ENCODE measurements at places on chromosomes 12 and 14.
A peak's percentile ranks its signal among the peaks of the same experiment; 100 is the strongest.

DNA sequence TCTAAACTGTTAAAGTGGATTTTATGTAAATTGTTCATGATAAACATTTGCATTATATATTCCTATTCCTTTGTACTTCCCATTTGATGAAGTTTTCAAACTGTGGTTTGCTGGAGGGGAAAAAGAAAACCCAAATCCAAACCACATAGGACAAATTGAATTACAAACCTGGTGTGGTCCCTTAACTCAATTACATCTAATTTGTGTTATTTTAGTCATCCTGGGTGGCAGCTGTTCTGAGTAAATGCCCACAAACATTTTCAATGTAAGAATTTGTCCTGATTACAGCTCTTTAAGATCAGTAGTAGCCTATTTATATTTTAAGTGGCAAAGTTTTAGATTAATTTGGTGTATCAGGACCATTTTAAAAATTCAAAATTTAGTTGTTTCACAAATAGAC is 153.9 kb downstream of the RAD51B start:
- DNase-seq: no peak

DNA sequence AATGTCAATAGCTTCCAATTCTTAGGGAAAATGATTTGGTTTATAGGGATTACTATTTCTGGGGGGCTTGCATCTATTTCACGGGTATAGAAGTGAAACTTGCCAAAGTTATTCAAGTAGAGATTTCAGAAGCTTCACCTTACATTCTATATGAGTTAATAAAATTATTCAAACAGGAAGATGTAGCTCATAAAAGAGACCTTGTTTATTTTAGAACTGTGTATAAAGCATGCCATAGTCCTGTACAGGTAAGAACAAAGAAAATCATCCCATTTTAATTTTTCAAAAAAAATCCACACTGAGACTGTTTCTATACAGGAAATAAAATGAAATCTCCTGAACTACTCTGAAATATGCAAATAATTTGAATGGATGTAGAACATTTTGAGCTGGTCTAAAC is 834.7 kb downstream of the TRHDE start:
- no peak for DNase-seq

GRCh38 chr12:28035500-28035899 is 63.0 kb upstream of the PTHLH start:
- DNase-seq: peak; percentile 39

GRCh38 chr14:73713206-73713802 is 880 bp downstream of the PNMA1 start:
- no peak for DNase-seq

- DNase-seq: no peak
These were observed 528.9 kb downstream of the TMEM121 start for GRCh38 chr14:106055289-106055688.

GRCh38 chr14:90625445-90625844 is 190.8 kb downstream of the TTC7B start:
- no peak for DNase-seq

GRCh38 chr14:21987937-21988336 is 314.3 kb upstream of the OR4E1 start:
- DNase-seq: peak; percentile 29

DNA sequence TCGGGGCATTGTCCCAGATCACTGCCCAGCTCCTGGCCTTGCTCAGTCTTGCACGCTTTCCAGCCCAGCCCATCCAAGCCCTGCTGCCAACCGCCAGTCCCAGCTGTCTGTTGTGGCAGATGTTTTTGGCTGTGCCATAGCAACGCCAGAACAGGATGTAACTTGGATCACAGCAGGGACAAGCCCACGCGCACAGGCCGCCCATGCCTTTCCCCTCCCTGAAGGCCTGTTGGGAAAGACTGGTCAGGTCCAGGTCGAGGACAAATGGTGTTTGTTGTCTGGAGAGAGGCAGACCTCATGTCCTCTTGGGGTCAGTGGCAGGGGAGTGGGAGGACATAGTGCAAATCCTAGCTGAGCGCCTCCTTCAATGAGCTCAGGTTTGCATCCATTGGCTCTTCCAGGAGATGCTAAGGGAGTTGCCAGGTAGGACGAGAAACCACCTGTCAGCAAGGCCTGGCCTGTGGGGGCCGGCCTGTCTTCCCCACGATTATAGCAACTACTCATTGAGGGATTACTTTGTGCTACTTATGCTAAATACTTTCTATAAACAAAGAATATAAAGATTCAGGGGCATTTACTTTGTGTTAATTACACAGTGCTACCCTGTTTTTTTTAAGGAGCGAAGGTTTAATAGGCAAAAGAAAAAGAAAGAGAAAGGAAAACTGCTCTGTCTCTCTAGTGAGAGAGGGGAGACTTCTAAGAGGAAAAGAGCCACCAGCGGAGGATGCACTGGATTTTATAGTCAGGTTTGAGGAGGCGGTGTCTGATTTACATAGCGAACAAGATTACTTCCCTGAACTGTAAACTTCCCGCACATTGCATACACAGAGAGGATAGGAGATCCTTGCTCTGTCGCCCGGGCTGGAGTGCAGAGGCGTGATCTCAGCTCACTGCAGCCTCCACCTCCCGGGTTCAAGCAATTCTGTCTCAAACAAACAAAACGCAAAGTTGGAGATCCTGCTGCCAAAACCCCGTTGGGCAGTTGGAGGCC is 42.8 kb upstream of the CORO1C start:
- DNase-seq: no peak

DNA sequence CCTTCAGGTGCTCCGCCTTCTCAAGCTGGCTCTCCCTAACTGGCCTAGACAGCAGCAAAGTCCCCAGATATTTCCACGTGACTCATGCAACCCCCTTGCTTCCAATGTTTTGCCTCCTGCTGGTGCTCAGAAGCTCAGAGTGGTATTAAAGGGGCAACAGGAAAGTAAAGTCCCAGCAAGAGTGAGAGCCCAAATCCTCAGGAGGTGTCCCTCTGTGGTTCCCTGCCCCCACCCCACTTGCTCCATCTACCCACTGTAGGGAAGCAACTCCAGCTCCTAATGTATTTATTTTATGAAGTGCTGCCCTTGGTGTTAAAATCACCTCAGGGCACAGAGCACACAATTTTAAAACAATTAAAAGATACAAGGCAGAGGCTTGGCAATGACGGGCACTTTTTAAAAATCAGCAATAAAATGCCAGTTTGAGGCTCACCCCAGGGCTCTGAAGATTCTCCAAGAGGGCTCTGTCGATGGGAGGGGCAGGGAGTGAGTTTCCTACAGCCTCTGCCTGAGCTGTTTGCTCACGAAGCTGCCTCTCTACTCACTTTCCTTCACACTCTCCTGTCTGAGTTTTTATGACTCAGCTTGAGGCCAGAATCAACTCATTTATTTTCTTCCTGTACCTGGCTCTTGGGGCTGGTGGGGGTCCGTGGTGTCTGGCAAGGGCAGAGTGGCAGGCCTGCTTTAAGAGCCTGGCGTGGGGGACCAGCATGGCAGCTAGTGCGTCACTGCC is 81.9 kb upstream of the MAX start:
- DNase-seq: no peak

DNA sequence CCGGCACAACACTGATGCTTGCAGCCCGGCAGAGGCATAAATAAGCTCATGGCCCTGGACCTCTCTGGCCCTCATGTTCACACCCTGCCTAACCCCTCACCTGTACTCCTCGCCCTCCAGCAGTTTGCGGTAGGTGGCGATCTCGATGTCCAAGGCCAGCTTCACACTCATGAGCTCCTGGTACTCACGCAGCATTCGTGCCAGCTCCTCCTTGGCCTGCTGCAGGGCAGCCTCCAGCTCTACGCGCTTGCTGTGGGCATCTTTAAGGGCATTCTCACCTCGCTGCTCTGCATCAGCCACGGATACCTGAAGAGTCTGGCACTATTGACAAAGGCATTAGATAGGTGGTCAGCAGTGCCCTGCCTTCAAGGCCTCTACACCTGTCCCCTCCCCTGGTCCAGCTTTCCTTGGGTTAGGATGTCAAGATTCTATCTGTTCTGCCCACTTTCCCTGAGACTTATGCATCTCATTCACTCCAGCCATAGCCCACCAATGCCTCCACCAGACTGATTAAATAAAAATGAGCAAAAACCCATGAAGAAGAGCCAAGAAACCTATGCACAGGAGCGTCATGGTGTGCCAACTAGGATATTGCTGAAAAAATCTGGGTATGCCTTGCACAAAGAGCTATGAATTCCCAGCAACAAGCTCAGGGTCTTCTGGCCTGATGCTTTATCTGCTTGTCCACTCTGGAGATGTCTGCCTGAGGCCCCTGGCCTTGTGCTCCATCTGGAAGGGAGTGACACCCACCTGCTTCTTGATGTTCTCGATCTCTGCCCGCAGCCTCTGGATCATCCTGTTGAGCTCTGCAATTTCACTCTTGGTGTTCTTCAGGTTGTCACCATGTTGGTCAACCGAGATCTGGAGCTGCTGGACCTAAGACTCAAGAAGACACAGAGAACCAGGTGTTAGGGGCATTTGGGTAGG is 6.1 kb downstream of the KRT4 start:
- no peak for DNase-seq

GRCh38 chr12:106296179-106296877 is 6.2 kb upstream of the TCP11L2 start:
- no peak for DNase-seq

- DNase-seq: no peak
These were observed 559.8 kb downstream of the RPL10L start for GRCh38 chr14:46091819-46092218.

All from T47D (cell line).